ENCODE measurements at places on chromosomes 7 and 10.

DNA sequence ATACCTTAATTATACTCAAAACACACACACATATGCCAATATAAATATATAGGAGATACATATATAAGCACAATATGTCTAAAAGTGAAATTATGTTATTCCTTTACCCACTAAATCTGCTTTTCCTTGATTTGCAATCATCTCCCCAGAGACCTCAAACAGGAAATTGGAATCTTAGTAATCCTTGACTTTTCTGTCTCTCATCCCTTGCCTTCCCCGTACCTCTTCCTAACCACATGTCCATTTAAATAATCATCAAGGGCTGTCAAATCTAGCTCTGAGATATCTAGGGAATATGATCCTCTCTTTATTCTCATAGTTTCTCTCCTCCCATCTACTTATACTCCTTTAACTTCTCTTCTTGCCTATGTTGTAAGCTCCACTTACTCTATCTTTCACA lies 336.6 kb downstream of the HGF start:
- no peak for DNase-seq

GRCh38 chr7:139893461-139893860 lies 64.4 kb downstream of the TBXAS1 start:
- DNase-seq = no peak

DNA sequence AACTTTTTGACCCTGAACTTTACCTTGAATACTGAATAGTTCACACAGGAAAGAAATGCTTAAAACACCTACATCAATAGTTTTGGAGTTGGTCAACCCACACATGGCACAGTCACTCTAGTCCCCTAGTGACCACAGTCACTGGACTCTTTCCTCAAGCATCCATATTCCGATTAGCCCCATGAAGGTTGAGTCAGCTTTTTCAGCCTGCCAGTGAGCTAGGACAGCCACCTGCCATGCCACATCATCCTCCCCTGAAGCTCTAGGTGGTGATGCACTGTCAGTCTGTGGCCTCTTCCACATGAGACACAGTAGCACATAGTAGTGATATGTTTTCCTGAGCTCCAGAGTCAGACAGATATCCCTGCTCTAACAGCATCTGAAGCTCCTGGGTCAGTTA lies 537.2 kb downstream of the XPNPEP1 start:
- DNase-seq = no peak

- DNase-seq = no peak
Measured at GRCh38 chr7:156777364-156778069, 115.5 kb downstream of the LMBR1 start.

DNA sequence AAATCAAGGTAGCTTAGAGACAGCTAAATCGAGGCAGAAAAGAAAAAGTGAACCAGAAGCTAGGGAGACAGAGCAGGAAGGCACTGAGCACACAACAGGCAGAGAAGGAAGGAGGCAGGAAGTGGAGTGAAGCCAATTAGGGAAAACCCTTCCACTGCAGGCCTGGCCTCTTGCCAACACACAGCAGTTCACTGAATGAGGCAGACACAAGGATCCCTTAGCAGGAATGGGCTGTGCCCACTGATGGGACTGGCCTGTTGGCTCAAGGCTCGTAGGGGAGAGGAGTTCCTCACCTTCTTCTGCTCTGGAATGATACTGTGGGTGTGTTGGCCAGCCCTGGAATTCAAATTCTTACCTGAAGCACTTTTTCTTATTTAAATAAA lies 220.3 kb upstream of the STK17A start:
- DNase-seq = no peak

- no peak for DNase-seq
Measured at GRCh38 chr7:131294553-131294952, 33.1 kb upstream of the MKLN1 start.

DNA sequence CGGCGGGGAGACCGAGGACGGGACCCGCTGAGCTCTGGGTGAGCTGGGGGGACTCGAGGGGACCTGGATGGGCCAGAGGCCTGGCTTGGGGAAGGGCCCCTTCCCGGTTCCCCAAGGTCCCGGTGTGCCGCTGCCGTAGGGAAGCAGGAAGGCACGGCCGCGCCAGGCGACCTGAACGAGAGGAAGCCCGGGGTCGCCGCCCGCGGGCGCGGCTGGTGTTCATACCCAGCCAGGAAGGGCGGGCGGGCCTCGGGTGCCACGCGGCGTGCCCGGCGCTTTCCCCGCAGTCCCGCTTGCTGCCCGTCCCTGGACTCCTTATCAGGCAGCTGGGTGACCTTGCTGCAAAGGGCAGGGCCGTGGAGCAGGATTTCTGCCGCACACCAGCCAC lies 38.0 kb downstream of the ZNF777 start:
- no peak for DNase-seq

DNA sequence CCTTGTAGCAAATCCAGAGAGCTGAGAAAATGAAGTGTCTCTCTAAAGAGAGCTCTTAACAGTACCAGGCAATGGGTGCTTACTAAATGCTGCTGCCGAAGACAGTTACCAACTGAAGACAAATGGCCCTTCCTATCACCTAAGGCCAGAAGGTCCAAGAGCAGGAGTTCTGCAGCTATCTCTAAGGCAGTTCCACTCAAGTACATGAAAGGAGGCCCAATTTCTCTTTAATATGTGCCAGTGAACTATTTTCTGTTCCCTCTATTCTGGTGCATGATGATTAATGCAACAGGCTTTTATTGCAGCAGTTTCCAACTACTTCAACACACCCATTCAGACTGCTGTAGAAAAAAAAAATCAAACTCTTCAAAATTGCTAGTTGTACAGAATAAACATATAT lies 122.5 kb downstream of the SLC25A13 start:
- DNase-seq = no peak

DNA sequence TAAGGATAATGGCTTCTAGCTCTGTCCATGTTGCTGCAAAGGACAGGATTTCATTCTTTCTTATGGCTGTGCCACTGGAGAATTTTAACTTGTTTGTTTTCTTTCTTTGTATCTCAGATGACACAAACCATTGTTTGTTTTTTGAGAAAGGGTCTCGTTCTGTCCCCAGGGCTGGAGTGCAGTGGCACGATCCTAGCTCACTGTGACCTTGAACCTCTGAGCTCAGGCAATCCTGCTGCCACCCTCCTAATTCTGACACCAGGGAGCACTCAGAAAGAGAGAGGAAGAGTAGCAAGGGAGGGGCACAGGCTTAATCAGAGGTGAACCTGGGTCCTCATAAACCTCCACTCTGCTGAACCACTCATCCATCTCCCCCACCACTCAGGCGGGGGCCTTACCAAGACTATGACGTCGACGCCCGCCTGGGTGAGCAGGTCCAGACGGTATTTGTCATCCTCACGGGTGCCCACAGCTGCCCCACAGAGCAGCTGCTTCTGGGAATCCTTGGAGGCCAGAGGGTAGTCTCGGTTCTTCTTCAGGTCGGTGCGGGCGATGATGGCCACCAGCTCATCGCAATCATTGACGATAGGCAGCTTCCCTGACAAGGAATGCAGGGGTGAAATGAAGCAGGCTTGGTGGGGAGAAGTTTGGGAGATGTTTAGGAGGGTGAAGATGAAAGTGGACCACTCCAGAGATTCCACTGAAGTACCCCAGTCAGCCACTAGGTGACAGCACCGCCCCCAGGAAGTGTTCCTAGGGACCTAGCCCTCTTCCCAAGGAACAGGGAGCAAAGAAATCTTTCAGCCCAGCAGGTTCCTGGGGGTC lies 11.6 kb downstream of the IMPDH1 start:
- no peak for DNase-seq

GRCh38 chr7:99720800-99721595 lies 14.0 kb downstream of the CYP3A7 start:
- no peak for DNase-seq

DNA sequence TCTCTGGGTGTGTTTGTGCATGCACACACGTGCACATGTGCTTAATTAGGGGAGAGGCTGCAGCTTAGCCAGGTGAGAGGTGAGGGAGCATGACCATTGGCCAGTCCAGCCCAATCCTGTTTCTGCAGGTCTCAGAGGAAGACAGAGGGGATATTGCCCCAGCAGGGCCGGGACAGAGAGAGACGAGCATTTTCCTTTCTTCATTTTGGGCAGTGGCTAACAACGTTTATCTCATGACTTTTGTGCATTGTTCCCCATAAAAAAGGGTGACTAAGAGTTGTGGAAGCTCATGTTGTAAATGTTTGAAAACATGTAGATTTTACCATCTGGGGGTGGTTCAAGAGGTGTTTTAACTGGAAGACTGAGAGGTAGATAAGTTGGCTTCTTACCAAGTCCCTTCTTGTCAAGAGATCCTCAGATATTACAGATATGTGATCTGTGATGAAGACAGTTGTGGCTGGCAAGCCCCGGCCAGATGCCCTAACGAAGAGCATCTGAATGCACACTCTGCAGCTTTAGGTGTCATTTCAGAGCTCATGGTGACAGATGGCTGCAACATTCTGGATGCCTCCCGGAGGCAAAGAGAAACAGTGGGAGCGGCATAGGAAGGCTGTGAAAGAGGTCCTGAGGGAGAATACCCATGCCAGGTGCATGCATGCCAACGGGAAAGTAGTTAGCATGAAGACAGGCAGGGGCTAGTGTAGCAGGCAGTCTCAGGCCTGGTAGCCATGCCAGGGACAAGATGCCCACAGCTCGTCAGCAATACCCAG lies 16.7 kb upstream of the DMBT1 start:
- no peak for DNase-seq

DNA sequence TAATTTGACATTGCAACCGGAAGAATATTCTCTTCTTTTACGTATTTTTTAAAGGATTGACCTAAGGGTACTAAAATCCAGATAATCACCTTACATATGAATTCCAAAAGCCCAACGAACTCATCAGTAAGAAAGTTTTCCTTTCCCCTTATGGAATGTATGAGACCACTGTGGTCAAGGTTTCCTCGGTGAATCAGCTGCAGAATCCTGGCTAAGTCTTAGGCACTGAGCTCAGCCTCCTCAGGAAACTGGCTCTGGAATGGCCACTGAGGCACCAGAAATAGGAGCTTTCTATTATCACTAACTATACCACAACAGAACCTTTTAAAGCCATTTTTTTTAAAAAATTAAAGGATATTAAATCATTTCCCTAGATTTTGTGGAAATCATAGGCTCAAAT lies 21.0 kb downstream of the SVIL start:
- DNase-seq = no peak

DNA sequence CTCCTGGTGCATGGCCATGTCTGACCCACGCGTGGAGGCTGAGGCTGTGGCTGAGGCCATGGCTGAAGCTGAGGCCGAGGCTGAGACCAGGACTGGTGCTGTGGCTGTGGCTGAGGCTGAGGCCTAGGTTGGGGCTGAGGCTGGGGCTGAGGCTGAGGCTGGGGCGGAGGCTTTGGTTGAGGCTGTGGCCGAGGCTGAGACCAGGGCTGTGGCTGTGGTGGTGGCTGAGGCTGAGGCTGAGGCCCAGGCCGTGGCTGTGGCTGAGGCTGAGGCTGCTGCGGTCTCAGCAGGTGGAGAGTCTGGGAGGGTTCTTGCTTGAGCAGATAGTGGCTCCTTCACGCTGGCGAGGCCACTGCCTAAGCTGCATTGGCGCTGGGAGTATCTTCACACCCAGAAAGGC lies 76.4 kb downstream of the WDR37 start:
- DNase-seq = no peak

DNA sequence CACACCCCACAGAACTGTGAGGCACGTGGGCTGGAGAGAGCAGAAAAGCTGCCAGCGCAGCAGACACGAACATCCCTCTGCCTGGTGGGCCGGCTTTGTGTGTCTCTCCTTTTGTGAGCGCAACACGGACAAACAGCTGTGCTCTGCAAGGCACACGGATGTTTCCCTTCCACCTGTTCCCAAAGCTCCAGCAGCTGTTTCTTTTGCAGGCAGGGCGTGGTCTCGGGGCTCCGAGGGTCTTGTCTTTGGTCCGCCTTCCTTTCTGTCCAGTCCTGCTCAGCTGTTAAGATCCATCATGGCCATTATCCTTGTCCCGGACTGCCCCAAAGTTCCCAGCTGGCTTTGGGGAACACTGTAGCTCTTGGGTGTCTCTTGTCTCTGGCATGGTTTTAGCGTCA lies 32.7 kb upstream of the SH2B2 start:
- DNase-seq = no peak

DNA sequence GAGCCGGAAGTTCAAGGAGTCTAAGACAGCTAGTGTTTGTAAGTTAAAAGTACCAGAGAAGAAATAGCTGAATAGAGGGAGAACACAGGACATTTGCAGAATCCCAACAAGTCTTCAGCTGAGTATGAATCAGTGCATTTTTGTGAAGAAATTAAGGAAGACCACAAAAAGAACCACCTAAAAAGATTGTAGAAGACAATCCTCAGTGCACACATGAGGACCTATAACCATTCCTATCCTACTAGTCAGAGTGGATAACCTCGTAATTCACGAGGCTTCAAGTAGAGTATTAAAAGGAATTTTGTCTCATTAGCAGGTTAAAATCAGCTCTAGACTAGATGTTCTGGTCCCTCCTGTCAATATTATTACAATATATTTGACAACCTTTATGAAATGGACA lies 295.4 kb upstream of the KAT6B start:
- DNase-seq = no peak

DNA sequence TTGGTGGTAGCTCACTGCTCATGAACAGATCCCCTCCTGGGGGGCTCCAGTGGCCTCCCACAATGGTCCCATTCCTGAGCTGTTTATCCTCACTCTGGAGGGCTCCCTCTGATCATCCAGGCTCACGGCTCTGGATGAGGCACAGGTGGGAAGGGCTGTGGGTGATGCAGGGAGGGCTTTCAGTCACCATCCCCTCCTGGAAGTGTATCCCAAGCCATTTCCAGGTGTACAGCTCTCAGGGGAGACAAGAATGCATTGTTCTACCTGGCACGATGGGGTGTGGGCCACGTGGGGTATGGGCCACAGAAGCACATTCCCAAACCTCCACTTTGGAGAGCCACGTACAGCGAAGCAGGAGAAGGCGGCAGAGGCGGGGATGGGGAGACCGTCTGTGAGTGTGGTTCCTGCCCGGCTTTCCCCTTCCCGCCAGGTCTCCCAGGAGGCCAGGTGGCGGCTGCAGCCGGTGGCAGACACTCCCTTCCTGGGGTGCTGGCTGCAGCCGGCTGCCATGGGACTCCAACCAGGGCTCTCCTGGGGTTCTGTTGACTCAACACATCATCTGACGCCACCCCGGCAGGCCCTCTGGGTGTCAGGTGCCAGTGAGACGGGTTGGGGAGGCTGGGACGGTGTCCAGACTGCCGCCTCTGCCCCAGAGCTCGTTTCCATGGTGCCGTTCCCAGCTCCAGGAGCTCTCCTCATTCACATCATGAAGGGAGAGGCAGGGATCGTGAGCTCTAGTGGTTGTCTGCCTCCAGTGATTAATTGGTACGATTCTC lies 169.7 kb upstream of the RHEB start:
- no peak for DNase-seq

- no peak for DNase-seq
Measured at GRCh38 chr7:140225562-140226249, 48.9 kb upstream of the KDM7A start.

All from RWPE1 (cell line).